CD4-positive, alpha-beta T cell treated with Interleukin-15 for 4 hours (primary cell): ENCODE measurements at places on chromosomes 3 and 15.

DNA sequence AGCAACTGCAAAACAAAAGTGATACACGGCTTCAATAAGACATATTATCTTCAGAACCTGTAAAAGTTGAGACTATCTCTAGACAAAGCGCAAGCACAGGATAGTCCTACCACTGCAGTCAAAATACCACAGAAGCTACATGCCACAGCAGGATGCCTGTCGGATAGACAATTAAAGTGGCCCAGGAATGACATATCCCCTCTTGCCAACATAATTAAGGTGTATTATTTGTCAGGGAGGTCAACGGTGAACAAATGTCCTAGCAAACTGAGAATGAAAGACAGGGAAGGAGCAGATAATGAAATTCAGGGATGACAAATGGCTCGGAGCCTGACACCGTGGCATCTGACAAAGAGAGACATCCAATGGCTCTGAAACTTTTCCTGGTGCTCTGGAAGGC is 185.7 kb downstream of the MECOM start:
- DNase-seq, result no peak

DNA sequence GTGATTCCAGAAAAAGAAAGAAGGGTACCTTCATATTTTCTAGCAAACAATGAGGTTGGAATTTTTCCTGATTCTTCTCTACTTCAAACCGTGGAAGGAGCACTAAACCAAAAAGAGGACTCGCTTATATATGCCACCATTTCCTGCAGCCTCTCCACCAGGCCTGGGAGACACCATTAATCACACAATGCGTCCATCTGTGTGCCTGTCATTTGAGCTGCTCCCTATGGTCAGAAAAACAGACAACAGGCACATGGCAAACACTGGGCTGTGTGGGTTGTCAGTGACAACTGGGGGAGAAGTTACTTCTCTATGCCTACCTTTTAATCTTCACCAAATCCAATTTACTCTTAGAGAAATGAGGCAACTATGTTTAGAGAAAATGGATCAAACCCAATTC is 71.9 kb downstream of the NR2F2 start:
- no peak for DNase-seq

GRCh38 chr3:141336672-141337522 is 31.4 kb upstream of the ZBTB38 start:
- no peak for DNase-seq

DNA sequence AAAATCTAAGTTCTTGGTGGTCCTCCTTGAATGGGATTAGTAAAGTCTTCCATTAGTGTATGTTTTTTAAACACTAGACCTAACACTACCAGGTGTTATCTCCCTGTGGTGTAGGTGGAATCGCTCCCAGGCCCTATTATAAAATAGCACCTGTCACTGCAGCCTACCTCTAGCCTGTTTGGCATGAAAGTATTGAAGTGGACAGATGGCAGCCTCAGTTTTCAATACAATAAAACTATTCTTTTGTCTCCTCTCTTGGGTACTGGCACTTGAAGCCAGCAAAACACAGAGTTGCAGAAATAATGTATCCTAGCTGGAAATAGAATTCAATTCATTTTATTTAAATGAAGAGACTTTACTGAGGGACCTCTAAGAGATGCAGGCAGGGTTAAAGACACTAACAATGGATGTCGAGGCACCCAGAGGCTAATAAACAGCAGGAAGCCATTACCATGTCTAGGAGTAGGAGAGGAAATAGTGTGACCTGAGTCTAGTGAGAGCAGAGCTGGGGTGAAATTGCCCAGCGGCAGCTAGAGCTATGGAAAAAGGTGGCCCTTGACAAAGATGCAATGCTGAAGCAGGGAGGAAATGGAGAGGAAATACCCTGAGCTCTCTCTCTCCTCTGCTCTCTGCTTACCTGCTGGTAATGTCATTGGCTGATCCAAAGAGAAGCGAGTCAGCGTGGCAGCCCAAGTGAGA is 49.1 kb upstream of the TMEM158 start:
- no peak for DNase-seq

DNA sequence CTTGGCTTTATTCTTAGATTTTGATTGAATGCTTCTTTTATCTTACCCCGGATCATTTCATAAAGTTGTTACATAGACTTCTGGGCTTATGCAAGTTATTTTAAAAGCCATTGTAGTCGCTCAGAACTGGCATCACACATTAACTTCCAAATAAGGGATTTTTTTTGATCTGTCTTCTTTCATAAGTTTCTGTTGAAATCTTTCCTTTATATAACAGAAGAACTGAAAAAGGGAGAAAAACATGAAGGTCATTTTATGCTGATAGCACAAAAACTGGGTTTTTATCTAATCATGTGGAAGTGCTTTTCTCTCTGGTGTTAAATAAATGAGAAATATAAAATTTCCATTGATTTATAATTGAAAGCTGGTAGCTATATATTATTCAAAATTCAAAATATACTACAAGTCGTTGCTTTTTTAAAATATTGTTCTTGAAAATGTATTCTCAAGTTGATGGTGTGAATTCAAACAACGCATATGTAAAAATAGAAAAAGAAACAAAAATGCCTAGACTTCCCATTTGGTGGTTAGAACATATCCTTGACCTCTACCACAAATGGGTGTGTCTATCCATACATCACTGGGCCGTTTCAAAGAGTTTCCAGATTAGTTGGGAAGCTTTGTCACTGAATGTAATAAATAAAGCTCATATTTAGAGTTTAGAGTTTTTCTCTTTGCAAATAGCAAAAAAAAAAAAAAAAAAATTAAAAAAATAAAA is 258.3 kb upstream of the ZPLD1 start:
- DNase-seq, result no peak

DNA sequence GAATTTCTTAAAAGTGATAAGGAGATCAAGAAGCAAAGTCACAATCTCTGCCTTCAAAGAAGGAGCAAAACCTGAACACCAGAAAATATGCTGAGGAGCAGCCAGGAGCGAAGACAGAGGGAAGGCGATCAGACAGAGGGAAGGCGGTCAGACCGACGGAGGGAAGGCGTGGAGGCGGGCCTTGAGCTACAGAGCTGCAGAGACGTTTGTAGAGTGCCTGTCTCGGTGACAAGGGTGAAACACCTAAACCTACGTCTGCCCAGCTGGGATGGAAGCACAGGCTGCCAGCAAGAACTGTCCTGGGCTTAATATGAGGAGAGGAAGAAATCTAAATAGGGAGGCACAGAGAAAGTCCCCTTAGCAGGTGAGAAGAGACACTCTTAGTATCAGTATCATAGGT is 476.0 kb downstream of the OCA2 start:
- no peak for DNase-seq

GRCh38 chr3:131075632-131076328 is 49.1 kb downstream of the NEK11 start:
- no peak for DNase-seq

DNA sequence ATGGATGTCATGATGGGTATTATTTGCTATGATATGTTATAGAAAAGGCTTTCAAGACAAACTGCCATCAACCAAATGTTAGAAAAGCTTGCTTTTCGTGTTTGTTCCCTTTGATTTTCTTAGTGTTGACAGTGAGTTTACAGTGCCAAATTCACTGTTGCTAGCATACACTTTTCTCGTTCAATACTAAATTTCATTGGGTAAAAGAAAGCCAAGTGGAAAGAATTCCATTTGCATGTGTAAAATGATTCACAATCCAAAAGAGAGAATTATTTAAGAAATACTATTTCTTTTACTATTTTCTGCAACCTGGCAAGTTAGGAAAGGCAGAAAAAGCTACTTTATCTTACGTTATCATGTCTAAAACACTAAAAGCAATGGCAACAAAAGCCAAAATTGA is 301.4 kb downstream of the OTOL1 start:
- DNase-seq, result no peak

- no peak for DNase-seq
Measured at GRCh38 chr3:148816981-148817525, 10.6 kb upstream of the CPB1 start.

- peak; percentile 5 for DNase-seq
Measured at GRCh38 chr15:22980189-22981050, at the start of gene CYFIP1. CYFIP1 (minus strand) TSS chr15:22980368; CDS start chr15:22947285, 33,083 bp downstream.

- DNase-seq, result no peak
Measured at GRCh38 chr15:92079647-92080255, 226.2 kb downstream of the SLCO3A1 start.

DNA sequence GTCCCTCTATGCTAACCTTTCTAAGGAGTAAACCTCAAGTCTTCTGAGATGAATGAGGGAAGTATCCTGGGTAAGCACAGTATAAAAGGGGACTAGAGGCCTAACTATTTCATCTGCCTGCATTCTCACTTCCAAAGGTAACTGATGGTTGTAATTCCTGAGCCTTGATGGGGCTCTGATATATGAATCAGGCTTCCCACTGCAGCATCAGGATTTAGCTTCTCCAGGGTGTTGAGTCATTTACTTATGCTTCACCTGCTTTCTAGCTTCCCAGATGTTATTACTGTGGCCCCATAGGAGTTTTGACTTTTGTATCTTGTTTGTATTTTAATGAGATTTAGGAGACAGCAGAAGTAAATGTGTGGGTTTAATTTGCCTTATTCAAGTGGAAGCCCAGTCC is 207.3 kb upstream of the EIF1B start:
- DNase-seq, result no peak

DNA sequence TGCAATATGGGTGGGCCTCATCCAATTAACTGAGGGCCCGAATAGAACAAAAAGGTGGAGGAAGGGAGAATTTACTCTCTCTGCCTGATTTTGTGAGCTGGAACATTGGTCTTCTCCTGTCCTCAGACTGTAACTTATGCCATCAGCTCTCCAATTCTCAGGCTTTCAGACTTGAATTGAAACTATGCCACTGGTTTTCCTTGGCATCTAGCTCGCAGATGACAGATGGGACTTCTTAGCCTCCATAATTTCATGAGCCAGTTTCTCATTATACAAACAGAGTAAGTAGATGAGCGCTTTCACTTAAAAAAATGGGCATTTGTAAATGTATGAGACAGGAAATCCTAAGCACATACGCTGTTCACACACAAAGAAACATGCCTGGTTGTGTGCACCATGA is 8.7 kb upstream of the PTX3 start:
- no peak for DNase-seq

DNA sequence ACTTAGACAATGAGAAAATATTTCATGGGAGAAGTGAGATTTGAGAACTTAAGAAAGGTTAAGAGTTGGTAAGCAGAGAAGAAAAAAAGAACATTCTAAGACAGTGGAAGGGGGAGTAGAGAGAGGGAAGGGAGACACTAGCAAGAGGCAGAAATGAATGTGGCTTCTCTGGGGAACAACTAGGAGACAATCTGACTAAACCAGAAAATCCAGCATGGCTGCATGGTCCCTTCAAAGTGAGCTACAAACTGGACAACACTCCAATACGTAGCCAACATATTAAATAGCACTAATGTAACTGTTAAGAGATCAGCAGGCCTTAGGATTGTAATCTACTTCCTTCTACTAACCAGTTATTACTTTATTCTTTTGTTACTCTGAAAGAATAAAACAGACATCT is 89.7 kb downstream of the NR1I2 start:
- DNase-seq, result no peak

GRCh38 chr3:194100856-194101390 is 35.0 kb upstream of the HES1 start:
- no peak for DNase-seq

GRCh38 chr3:133943639-133944141 is 48.0 kb upstream of the RAB6B start:
- no peak for DNase-seq

- no peak for DNase-seq
Measured at GRCh38 chr3:151290673-151291072, 12.3 kb upstream of the P2RY14 start.

DNA sequence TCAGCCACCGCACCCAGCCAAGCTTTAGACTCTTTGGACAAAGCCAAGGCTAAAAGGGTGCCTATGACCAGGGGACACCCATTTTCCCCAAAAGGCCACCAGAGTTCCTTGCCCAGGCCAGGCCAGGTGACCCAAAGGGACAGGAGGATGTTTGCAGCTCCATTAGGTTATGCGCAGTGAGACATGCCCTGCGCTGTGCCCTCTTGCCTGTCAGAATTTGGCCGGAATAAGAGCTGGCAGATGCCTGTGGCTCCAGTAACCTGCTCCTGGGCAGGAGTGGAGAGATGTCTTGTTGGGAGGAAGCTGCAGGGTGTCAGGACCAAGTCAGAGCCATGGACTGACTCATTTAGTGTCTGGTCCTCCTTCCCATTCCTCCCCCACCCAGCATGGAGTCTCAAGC is 20.5 kb downstream of the DNASE1L3 start:
- DNase-seq, result no peak

- no peak for DNase-seq
Measured at GRCh38 chr15:65740148-65740547, 51.9 kb downstream of the DENND4A start.

GRCh38 chr3:110808630-110809029 is 263.0 kb upstream of the NECTIN3 start:
- DNase-seq, result no peak

DNA sequence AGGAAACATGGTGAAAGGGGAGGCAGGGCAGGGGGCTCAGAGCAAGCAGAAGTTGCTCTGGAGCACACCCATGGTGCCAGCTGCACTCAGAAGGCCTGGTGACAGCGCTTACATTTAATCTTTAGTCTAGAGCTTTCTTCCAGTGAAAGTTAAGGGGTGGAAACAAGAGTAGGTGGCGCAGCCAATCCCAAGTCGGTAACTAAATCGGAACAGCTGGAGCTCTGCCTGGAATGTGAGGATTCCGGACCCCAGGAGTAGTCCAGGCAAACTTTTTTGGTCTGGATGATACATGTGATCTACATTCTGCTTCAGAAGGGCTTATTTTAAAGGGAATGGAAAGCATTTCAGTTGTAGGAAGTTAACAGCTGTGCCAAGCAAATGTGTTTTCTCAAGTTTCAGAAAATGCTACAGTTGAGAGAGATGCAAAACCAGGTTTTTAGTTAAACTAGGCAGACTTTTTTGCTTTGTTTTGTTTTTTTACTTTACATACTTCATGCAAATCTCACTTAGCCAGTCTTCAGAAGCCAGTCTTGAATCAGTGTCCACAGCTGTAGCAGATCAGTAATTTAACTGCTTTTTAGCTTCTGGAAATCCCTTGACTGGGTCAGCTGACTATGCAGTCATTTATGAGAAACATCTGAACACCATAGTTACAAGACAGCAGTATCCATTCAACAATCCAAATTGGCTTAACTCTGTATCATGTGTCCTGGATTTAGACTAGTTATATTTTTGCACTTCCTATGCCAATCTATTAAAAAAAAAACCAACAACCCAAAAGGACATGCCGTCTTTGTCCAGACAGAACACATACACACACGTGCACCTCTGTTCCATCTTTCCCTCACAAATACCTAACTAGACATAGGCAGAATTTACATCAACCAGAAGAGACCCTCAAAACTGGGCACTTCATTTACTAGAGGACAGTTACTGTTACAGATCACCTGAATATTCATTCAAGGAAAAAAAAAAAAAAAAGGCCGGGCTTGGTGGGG is 33.2 kb downstream of the ZNF106 start:
- DNase-seq, result no peak

DNA sequence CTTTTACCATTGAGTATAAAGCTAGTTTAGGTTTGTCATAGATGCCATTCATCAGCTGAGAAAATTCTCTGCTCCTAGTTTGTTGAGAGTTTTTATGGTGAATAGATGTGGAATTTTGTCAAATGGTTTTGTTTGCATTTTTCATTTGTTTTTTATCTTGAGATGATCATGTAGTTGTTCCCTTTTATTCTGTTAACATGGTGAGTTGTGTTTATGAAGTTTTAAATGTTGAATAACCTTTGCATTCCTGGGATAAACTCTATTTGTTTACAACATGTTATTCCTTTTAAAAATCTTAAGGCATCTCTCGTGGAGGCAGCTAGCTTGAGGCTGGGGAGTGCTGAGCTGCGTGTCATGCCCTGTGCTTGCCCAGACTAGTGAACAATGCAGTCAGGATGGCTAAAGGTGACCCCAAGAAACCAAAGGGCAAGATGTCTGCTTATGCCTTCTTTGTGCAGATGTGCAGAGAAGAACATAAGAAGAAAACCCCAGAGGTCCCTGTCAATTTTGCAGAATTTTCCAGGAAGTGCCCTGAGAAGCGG is 48.5 kb downstream of the ANAPC13 start:
- no peak for DNase-seq
